AML-193 (cell line): ENCODE measurements at places on chromosomes 3 and 15.

- no peak for DNase-seq
These were observed 97.3 kb downstream of the NPAP1 start for GRCh38 chr15:24772686-24773373.

GRCh38 chr15:66847565-66847991 lies 145.5 kb downstream of the SMAD6 start:
- no peak for DNase-seq

DNA sequence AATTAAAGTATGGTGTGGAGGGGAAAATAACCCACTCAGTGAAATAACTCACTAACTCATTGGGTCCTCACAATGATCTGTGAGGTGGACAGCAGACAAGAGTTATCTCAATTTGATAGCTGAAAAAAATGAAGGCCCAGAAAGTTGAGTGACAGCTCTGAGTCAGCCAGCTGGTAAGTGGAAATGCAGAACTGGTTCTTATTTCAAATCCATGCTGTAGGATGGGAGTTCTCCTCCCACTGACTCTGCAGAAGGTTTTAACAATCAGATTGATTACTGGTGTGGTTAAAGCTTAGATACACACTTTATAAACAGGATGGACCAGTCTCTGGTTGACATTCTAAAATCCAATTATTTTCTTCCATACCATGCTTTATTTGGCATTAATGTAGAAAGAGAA lies 87.0 kb upstream of the LMOD3 start:
- DNase-seq, result no peak

GRCh38 chr3:179840985-179841384 lies 188.1 kb downstream of the USP13 start:
- DNase-seq, result no peak

DNA sequence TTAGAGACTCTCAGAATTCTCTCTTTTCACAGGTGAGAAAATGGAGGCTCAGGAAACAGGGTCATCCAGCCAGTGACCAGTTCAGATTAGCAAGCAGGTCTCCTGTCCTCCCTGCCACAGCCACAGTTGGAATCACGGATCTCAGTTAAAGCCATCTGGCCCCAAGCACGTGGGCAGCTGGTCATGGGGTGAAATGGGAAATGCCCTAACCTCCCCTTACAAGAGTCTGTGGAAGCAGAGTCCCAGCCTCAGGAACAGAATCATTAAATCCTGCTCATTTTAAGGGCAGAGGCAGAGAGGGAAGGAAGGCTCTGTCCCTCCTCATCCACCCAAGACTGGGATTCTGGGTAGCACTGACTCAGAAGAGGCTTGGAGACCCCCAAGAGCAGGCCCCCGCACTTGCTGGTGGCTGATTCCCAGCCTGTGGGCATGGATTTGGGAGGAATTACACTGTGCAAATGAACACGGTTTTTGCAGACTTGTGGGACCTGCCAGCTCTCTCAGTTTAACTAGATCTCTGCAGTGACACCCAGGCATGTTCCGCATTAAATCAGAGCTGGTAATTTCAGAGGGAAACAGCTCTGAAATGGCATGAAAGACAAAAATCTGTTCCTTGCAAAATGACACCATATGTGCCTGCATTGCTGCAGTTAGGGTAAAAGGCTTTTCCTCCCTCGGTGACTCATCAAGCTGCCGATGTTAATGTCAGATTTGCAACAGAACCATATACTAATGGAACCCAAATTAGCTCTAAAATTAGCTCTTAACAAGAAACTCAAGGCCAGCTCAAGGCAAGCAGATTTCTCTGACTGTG lies 89.0 kb downstream of the BDH1 start:
- no peak for DNase-seq

DNA sequence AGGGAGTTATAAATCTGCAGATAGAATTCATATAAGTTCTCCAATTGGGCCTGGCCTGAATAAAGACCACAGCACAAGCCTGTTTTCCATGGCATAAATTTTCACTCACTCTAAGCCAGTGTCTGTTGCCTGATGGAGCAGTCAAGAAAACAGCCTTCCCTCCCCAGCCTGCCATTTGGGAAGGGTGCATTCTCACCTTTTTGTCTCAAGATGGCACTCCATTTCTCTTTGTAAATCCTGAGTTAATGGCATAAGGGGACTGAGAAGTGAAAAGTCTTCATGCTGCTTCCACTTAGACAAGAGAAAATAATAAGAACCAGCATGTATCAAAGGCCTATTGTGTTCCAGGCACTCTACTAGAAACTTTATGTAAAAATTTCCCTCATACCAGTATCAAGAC lies 115.6 kb upstream of the MANF start:
- DNase-seq, result no peak

- DNase-seq, result no peak
These were observed 17.2 kb downstream of the TSEN2 start for GRCh38 chr3:12501360-12502020.

DNA sequence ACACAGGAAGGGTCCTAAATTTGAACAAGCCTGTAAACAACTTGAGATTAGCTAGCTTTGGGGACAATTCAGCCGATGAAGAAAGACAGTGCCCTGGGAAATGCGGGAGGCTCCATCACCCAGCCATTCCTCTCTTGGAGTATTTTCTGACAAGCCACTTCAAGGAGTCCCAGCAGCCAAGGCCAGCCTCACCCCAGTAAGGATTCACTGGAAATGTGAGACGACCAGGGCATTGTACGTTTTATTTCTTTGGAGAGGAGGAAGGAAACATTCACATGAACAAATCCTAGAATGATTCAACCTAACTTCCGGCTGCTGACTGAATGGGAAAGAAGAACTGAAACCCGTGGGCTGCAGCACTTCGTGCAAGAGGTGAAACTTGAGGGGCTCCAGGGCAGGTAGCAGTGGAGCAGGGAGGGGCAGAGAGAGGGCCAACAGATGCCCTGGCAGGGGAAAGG lies 116.4 kb upstream of the ARHGEF3 start:
- DNase-seq, result no peak

- DNase-seq, result no peak
These were observed 54.8 kb upstream of the ATP2C1 start for GRCh38 chr3:130838898-130839600.

GRCh38 chr15:62942428-62942827 lies 100.1 kb upstream of the TPM1 start:
- no peak for DNase-seq

DNA sequence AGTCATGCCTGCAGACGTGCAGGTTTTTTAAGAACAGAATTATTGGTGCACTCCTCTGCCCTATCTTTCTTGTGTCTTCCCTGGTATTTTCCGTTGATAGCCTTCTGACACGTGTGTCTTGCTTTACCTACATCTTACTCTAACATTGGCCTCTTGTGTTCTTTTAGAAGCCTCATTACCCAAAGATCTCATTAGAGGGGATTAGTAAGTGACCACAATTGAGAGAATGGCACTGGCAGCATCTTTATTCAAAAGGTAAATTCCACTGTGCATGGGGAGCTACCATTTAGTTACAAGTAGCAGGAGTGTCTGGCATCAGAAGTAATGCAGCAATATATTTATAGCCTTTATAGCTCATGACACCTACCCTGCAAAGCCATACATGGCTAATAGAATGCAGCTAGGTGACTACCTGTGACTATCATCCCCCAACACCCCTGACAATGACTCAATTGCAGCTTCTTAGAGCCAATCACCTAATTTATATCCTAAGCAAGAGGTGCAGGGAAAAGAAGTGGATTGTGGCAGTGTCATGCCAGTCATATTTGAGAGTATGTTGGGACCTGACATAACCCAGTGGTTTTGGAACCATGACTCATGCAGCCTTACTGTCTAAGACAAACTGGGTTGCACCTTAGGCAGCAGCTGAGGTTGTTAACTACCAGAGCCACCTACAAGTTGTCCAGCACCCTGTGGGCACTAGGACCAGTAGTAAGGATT lies 164.8 kb downstream of the GRM7 start:
- DNase-seq, result no peak

- no peak for DNase-seq
These were observed at the start of gene THRB for GRCh38 chr3:24494618-24495325. TSS of gene THRB (minus strand) at chr3:24494850.

DNA sequence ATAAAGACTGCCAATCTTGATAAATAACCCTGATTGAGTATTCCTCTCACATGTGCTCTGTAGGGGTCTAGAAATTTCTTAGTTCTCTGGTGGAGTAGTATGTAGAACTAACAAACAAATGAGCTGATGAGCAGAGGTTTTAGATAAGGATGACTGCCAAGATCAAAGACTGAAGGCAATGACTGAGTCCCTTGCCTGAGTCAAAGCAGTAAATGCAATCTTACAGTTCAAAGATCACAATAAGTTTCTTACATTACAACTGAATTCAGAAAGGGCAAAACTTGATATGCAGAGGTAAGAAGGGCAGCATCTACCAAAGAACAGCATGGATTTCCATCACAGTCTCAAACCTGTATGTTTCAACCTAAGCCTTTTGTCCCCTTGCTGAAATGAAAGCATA lies 172.2 kb upstream of the POU1F1 start:
- DNase-seq, result no peak

GRCh38 chr3:140290105-140290504 lies 355.1 kb downstream of the CLSTN2 start:
- no peak for DNase-seq

DNA sequence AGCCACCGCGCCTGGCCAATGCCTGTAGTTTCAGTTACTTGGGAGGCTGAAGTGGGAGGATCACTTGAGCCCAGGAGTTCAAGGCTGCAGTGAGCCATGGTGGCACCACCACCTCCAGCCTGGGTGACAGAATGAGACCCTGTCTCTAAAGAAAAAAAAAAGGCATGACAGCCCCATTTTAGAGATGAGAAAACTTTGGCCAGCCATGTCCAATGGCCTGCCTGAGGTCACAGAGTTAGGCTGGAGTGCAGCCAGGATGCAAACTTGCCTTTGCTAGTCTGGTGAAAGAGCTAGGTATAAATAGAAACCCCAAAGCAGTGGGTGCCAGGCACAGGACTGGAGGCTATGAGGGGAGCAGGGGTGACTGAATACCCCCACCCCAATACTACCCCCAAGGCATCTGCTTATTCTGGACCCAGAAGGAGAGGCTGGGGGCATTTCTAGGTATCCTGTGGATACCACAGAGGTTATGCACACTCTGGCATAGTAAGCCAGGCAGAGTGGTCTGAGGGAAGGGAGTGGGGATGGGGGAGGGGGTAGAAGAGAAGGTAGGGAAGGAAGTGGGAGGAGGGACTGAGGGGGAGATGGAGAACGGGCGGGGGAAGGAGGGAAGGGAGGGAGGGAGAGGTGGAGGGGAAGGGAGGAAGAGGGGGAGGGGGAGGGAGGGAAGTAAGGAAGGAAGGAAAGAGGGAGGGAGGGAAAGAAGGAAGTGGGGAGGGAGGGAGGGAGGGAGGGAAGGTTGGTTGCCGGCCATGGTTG lies 16.2 kb upstream of the C15orf39 start:
- DNase-seq, result no peak

GRCh38 chr3:10164546-10165393 lies at the start of gene IRAK2:
TSS of gene IRAK2 (plus strand) at chr3:10164919. CDS start at chr3:10164955, 36 bp downstream.
- peak; percentile 45 for DNase-seq

GRCh38 chr15:49715211-49715610 lies 94.4 kb downstream of the DTWD1 start:
- peak; percentile 26 for DNase-seq

DNA sequence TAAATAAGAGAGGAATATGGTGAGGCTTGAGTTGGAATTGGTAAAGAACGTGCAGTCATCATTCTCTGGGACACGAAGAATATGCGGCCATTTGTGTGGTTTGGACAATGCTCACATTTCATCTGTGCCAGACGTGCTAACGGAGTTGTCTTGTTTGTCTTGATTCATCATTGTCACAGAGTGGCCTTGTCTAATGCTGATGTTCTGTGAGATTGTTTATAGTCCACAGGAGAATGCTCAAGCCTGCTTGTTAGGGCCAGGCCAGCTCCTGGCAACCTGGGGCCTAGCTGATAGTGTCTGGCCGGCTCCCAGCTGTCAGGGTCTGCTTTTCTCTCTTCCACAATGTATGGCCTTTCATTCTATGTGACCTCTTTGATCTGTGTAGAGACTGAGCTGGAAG lies 384.7 kb downstream of the EDEM1 start:
- DNase-seq, result no peak

- no peak for DNase-seq
These were observed 233.2 kb downstream of the CPNE4 start for GRCh38 chr3:131801566-131801965.

GRCh38 chr3:120348065-120348990 lies 826 bp downstream of the LRRC58 start:
- peak; percentile 79 for DNase-seq

DNA sequence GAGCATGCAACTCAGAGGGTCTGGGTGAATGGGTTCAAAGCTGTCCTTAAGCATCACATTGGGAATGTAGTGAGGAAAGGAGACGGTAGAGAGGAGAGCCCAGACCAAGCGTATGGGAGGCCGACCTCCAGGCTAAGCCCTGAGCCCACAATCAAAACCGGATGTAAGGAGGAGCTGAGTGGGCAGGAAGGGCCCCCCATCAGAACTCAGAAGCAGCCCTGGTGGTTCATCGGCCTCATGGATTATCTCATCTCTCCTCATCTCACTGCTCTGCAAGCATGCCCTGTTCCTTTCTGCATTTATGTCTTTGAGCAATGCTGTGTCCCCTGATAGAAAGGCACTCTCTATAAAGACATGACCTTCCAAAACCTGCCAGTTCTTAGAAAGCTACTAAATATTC lies 6.2 kb downstream of the HDC start:
- DNase-seq, result no peak

DNA sequence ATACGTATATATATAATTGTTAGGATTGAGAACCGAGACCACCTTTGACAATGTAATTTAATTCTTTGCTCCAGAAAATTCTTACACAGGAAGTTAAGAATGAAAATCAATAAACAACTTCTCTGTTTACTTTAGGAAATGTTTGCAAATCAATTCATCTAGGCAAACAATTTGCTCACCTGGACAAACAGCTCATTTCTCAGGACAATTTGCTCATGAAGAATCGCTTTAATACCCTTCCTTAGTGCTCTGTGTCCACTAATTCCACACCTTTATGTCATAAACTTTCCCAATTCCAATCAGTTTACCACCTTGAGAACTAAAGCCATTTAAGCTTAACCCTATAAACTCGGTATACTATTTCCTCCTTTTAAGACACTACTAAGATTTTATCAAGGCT lies 292.2 kb downstream of the BCHE start:
- DNase-seq, result no peak

DNA sequence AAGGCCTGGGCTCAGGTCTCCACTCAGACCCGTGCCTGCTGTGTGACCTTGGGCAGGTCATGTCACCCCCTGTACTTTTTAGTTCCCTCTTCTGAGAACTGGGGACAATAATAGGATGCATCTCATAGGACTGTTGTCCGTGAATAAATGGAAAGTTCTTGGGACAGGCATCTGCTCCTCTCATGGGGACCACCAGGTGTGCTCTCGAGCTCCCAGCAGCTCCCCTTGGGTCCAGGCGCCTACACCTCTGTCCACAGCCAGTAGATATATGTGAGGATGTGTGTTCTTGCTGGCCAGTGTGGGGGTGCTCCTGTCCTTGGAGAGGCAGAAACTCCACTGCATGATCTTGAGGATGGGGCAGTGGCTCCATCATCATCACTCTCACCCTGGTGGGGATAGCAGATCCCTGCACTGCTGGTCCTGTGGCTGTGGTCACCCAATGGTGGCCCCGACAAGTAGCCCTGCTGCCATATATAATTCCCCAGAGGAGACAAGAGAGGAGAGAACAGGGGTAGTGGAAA lies 257.6 kb upstream of the TLE3 start:
- DNase-seq, result no peak
